ENCODE measurements at places on chromosomes 3 and 15. TPM values are rescaled to one million over a fixed set of nuclear protein-coding genes. Genes with fewer than 3 reads are reported as not detected.

ONECUT1 gene
- total RNA-seq = not detected

ASB14 gene
- not detected for total RNA-seq

TRPM1 gene
- not detected for total RNA-seq

GRCh38 chr15:75672646-75673425 lies 25.1 kb downstream of the SNX33 start:
- no peak for DNase-seq

DNA sequence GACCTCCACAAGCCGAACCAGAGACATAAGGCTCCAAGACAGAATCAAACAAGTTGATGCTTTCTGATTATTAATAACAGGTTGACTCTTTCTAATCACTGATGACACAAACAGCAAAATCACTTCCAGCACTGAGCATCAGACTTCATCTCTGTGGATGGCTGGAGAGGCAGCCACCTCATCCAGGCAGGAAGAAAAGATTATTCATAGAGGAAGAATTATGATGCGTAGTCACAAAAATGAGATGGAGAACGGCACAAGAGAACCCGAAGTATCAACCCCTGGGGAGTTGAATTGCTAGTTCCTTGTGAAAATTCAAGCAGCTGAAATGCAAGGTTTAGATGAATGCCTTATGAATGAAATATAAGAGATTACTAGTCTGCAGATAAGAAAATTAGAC lies 49.9 kb upstream of the LMCD1 start:
- no peak for DNase-seq

DNA sequence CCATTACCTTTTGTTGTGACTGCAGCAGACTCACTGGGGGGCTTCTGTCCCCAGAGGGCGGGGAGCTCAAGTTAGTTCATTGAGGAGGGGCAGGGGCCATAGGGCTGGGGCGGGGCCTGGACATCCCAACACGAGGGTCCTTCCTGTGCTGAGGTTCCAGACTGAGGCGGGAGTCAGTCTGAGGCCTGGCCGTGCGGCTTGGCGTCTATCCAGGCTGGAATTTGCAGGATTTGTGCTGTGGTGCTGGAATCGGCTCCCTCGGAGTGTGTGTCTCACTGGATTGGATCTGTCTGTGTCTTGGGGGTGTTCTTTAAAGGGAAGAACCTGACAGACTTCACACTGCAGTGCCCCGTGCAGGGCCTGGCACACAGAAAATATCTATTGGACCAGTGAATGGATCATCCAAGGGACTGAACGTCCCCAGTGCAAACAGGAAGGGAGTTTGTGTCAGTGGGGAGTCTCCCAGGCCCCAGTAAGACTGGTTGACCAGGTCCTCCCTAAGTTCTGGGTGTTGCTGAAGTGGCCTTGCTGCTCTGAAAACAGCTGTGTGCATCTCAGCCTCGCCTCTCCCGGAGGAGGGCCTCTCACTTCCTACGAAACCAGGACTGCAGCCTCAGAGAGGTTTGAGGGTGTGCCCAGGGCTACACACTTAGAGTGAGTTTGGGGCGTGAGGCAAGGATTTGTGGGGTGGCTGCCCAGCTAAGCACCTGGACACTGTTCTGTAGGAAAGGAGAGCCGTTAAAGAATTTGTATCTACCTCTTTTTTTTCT lies 26.1 kb downstream of the GOLGA6L2 start:
- DNase-seq = no peak

DNA sequence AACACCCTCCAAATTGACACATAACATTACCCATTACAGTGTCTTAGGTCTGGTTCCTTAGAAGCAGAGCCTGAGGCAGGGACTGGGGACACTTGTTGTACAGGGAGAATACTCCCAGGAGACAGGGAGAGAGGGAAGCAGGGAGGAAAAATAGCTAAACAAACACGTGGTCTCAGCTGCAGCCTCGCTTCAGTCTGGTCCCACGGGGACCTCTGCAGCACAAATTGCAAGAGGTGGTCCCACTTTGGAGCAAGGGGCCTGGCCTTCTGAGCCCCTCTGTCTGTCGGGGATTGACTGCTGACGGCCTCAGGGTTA lies 25.0 kb upstream of the PLA2G4D start:
- DNase-seq = no peak

GRCh38 chr3:183870563-183870962 lies 14.1 kb downstream of the PARL start:
- DNase-seq = peak; percentile 30

GRCh38 chr3:129001101-129001805 lies at the start of gene EFCC1:
EFCC1 (plus strand) TSS chr3:129001304; CDS start chr3:129001629, 325 bp downstream.
- no peak for DNase-seq

GRCh38 chr15:100032358-100033085 lies 299.3 kb upstream of the LYSMD4 start:
- no peak for DNase-seq

GRCh38 chr3:10017636-10018292 lies 8.5 kb upstream of the FANCD2 start:
- DNase-seq = peak; percentile 55

DNA sequence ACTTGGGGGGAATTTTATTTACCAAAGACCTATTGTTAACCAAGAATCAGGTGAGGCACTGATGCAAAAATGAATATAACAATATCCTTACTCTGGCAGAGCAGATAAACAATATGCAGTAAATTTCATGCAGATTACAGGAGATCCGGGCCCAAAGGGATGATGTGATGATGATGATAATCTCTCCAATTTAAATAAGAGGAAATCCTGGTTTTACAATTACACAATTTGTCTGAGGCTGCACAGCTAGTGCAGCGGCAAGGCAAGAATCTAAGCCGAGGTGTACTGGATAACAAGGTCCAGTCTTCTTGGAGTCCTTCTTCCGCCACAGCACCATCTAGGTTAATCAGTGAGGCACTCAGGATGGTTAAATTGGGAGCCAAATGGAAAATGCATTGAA lies 2.4 kb upstream of the MESD start:
- no peak for DNase-seq

- DNase-seq = no peak
Measured at GRCh38 chr15:89112341-89112971, 24.2 kb downstream of the ABHD2 start.

DNA sequence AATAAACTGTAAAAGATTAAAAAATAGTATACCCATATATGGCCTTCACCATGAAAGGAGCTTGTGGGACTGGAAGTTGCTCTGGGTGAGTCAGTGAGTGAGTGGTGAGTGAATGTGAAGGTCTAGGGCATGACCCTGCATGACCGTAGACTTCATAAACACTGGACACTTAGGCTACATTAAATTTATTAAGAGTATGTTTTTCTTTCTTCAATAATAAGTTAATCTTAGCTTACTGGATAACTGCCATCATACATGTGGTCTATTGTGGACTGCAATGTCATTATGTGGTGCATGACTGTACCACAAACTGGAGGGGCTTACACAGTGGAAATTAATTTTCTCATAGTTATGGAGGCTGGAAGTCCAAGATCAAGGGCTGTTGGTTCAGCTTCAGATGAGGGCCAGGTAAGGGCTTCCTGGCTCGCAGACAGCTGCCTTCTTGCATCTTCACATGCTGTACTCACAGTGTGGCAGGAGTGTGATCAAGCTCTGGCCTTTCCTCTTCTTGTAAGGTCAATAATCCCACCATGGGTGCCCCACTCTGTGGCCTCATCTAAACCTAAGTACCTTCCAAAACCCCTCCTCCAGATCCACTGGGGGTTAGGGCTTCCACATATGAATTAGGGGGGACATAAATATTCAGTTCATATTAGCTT lies 40.8 kb upstream of the PRR23E start:
- DNase-seq = no peak
